ENCODE measurements at places on chromosomes 16 and 17.
A peak's percentile ranks its signal among the peaks of the same experiment; 100 is the strongest.

DNA sequence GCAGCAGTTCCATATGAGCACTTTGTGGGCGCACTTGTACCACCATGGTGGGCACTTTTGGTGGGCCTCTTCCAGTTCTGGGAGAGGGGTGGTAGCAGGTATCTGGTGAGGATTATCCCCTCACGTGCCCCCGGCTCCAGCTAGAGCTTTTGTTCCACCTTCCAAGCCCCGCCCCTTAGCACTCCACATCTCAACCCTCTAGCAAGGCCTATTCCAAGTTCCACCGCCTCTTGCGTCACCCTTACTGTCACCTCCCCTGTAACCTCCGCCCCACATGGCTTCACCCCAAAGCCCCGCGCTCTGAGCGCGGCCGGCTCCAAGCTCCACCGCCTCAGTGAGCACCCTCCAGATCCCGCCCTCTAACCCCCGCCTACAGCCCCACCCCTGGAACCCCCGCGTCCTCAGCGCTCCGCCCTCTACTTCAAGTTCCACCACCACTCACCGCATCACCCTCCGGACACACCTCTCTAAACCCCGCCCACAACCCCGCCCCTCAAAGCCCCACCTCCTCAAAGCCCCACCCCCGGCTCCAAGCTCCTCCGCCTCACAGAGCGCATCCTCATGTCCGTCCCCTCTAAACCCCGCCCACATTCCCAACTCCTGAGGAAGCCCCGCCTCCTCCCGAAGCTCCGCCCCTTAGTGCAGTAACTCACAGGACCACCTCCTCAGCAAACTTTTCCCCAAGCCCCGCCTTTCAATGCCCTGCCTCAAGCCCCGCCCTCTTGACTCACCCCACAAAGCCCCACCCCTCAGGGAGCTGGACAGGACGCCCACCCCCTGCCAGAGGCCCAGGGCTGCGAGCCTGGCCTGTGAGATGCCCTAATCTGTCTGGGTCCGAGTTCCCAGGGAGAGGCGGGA, 11.1 kb downstream of the SCN4A start:
- DNase-seq: no peak

DNA sequence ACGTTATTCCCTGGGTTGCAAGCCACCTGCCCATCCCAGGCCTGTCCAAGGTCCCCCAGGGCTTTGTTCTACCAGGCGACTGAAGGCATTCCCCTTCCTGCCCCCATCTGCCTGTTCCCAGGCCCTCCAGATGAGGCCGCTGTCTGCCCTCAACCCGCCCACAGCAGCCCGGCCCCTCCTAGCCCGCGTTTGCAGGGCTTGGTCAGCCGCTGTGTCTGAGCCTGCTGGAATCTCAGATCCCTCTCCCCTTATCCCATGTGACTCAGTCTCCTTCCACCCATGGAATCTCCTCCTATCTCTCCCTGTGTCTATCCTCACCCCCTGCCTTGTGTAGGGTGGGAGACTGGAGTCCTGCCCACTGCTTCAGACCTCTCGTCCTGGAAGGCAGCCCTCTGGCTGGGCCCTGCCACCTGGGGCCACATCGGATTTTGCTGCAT, 186.0 kb upstream of the TNRC6C start:
- DNase-seq: peak; percentile 19

GRCh38 chr17:34437188-34437587, 74.2 kb upstream of the CCL1 start:
- DNase-seq: no peak

GRCh38 chr17:43341715-43342588, 56.8 kb upstream of the ARL4D start:
- no peak for DNase-seq

DNA sequence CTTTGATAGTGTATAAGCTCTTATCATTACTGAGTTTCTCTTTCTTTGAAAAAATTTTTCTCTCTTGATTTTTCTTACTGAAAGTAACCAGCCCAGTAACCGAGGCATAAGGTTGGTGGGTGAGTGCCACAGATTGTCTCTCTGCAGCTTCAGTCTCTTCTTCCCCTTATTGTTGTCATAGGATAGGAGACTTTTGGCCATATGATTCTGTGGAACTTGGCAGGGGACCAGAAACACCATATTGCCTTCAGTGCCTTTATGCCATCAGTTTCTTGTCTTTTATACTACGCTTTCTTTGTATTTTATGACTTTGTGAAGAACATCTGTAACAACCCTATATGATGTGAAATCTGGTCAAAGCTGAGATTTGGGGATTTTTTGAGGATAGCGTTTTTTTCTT, 341.6 kb upstream of the TBX2 start:
- no peak for DNase-seq

DNA sequence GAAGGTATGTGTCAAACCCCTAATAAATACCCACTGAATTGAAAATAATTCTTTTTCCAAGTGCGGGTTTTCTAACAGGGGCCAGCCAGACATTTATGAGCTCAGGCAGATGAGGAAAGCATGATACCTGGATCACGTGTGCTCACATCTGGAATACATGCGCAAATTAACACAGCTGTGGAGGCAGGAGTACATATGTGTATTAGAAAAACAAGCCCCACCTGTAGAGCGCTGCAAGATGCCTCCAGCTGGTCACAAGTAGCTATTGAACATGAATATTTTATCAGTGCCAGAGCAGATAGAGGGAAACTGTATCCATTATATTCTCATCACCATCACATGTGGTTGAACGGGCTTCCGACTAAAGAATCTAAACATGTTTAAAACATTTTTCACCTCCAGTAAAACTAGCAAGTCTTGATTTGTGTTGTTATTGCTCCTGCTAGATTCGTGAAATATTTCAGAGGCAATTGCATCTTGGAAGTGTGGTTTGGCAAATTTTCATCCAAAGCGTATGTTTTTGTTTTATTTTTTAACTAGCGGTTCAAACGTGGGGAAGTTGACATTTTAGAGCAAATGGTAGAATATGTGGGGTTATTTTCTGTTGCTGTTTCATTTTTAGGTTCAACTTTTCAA, 482.8 kb downstream of the CDH13 start:
- no peak for DNase-seq

DNA sequence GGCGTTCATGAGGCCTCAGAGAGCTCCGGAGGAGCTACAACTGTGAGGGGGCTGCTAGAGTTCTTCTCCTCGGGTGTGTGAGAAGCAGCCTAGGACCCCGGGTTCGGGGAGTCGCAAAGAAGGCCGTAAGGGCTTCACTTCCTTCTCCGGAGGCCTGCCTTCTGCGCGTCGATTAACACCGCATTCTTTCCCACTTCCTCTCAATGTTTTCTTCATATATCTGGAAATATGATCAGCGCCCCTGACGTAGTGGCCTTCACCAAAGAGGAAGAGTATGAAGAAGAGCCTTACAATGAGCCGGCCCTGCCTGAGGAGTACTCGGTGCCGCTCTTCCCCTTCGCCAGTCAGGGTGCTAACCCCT, 449 bp downstream of the SMCR8 start:
- DNase-seq: no peak

- DNase-seq: no peak
Measured at GRCh38 chr17:80145076-80146075, 1.6 kb downstream of the EIF4A3 start.

DNA sequence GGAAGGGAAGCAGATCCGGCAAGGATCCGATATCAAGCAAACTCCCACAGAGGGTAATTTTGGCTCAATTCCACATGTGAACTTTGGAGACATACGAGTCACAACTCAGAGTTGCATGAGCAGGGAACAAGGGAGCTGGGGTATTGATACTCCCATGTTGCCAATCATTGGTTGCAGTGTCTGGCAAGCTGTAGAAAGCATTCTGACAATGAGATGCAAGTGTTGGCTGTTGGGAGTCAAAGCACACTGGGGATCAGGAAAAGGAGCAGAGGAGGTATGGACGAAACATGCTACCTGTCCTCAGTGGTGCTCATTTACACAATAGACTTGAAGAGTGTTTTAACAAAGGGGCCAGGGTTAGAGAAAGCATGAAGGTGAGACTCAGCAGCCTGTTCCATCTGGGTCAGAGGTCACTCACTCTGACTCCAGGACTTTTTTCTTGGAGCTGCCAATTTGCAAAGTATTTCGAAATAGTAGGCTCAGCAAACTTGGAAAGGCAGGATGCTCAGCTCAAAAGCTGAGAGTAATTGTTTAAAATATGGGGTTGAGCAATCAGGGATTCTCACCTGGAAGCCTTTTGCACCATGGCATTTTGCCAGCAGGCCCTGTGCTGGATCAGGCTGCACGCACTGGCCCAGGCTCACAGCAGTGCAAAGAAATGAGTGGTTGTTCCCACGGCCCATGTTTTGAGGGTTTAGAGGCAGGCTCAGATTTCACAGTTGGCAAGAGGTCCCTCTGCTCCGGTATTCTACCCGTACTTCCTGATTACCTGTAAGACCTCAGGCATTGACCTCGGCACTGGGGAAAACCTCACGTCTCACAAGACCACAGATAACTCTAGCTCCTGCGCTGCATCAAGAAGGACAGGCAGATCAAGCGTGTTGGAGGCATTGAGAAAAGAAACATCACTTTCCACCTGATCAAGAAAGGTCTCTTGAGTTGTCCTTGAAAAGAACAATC, 17.6 kb upstream of the NKD1 start:
- no peak for DNase-seq

GRCh38 chr17:74730491-74731346, 6.3 kb upstream of the RAB37 start:
- no peak for DNase-seq

DNA sequence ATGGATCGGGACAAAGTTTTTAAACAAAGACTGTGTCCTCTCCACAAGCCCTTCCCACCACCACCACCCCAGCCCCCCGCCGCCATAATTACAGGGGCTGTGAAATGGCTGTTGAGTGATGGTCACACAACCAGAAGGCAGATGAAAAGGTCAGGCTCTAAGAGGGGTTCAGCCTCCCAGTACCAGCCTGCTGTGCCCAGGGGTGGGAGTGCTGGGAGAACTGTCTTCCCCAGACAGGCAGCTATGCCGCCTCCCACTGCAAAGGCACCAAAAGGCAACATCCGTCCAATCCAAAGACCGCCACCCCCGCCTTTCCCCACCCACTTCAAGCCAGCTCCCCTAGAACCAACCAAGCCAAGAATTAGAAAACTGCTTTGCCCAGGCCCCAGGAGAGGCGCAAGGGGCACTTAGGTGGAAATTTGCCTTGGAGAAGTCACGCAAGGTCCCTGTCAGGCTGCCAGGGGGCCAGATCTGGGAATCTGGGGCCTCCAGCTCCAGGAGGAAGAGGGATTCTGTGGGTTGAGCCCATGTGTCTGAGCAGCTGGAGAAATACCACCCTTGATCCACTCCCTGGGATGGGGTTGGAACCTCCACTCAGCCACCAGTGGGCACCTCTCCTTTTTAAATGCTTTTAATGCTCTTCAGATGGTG, 14.4 kb downstream of the CARHSP1 start:
- DNase-seq: no peak

DNA sequence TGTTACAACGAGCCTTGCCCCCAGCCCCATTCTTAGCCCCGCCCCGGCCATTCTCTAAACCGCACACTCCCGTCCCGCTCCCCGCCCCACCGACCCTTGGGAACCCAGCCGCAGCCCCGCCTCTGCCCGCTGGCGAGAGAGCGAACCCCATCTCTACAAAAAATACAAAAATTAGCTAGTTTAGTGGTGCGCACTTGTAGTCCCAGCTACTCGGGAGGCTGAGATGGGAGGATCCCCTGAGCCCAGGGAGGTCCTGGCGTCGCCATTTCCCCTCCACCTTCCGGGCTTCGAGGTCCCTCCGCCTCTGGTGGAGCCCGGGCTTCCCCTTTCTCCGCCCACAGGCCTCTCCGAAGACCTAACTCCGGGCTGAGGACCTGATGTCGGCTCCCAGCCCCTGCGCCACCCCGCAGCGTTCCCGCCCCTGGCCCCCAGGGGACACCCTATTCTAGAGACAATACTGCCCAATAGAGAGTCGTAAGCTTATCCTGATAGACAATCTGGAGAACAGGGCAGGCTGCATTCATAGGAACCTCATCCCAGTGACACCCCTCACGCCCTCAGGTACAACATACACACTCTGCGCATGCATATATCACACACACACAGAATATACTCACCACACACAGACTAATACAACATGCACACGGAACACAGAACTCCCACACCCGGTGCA, 480 bp upstream of the PROCA1 start:
- DNase-seq: no peak

DNA sequence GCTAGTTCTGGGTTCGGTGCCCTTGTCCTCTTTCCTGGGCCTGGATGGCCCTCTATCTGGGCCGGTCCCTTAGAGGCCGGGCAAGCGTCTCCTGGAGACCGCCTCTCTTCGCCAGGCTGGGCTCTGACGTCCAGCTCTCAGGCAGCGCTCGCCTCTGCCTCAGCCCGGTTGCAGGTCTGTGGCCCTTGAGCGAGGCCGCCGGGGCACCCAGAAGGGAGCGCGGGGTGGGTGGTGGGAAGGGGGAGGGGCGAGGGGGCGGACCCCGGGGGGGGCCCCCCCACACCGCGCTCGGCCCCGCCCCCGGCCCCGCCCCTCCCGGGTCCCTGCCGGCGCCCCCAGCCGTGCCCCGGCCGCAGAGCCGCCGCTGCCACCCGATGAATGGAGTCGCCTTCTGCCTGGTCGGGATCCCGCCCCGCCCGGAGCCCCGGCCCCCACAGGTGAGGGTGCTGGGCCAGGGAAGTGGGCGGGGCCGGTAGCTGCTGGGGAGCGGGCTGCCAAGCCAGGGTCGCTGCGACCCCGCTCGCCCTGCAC, at the start of gene ARHGAP23:
ARHGAP23 (plus strand) TSS at position 353 of the 531 bp plus-strand sequence; CDS start at position 375, 22 bp downstream.
- no peak for DNase-seq

GRCh38 chr16:66910175-66910940, 8.3 kb downstream of the CDH16 start:
- no peak for DNase-seq

DNA sequence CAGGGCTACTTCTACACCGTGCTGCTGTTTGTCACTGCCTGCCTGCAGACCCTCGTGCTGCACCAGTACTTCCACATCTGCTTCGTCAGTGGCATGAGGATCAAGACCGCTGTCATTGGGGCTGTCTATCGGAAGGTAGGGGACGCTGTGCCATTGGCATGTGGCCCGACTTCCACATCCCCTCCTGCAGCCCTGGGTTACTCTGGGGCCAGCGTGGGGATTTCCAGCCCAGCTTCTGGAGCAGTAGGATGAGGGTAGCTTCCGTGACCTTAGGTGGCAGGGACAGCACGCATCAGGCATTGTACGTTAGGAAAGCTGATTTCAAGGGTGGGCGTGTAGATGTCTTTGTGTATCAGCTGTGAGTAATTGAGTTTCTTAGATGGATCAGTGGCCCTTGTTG, 96.5 kb downstream of the ABCC1 start:
- no peak for DNase-seq

- no peak for DNase-seq
Measured at GRCh38 chr17:34398990-34399389, 36.0 kb upstream of the CCL1 start.

GRCh38 chr17:57455063-57455914, 199.0 kb downstream of the MSI2 start:
- no peak for DNase-seq

- no peak for DNase-seq
Measured at GRCh38 chr17:35713069-35713728, 18.2 kb upstream of the RASL10B start.

DNA sequence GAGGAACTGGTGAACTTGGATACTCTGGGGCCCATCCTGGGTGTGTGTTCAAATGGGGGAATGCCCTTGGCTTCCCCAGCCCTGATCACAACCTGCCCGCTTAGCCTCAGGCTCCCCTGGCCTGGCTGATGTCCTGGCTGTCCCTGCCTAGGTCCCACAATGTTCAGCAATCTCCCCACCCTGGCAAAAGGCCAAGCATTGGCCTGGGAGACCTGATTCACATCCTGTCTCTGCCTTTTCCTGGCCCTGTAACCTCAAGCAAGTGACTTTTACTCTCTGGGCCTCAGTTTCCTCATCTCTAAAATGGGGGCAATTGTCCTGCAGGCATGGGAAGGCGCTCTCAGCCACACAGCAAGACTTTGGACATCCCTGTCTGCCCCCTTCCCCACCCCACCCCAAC, 14.4 kb downstream of the CPNE2 start:
- DNase-seq: no peak

Measured in NCI-H748 treated with DMSO at 0.1 percent for 48 hours (cell line).